ENCODE measurements at places on chromosomes 3 and 15. TPM values are rescaled to one million over a fixed set of nuclear protein-coding genes. Genes with fewer than 3 reads are reported as not detected.

RFC4 gene
- 11.1 TPM for polyA plus RNA-seq

HRG gene
- 22.8 TPM for polyA plus RNA-seq

CAMK1 gene
- 52.7 TPM for polyA plus RNA-seq

ZMYND10 gene
- polyA plus RNA-seq = 10.0 TPM

DNA sequence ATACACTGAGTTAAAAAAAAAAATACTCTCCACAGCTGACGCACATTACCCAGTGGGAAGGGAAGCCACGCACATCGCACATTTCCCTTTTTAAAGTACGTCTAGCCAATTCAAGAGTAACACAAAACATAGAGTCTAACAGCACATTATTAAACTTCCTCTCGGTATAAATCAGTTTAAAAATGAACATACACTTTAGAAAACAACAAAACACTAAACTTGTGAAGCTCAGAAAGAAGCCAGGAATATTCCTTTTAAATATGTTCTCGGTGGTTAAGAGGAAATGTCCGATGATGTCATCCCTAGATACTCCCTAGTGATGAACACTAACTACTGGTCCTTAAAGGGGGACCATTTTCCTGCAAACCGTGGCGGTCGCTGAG is 721 bp downstream of the MYEF2 start:
- H3K4me1 ChIP-seq = no peaks in the 10 kb centered on the region
- H3K4me3 ChIP-seq = peak overlapping the region; percentile 72
- H3K27me3 ChIP-seq = no peaks in the 10 kb centered on the region
- peak overlapping the region; percentile 1 for H3K27ac ChIP-seq
- no peaks in the 10 kb centered on the region for H3K36me3 ChIP-seq
- DNase-seq = no peak

- no peaks in the 10 kb centered on the region for H3K27me3 ChIP-seq
- no peak overlapping the region for H3K4me3 ChIP-seq
- no peak overlapping the region for H3K27ac ChIP-seq
- H3K36me3 ChIP-seq = no peaks in the 10 kb centered on the region
- no peak for DNase-seq
Measured at GRCh38 chr15:74194572-74195559, 7.7 kb downstream of the STRA6 start.

GRCh38 chr3:169454823-169455222 is 208.7 kb downstream of the MECOM start:
- H3K27ac ChIP-seq = no peak overlapping the region
- H3K4me3 ChIP-seq = no peak overlapping the region
- no peaks in the 10 kb centered on the region for H3K36me3 ChIP-seq
- no peak for DNase-seq

- no peaks in the 10 kb centered on the region for H3K27me3 ChIP-seq
- DNase-seq = no peak
- H3K36me3 ChIP-seq = no peaks in the 10 kb centered on the region
- H3K4me3 ChIP-seq = no peak overlapping the region
Measured at GRCh38 chr3:115885621-115886020, 262.3 kb downstream of the GAP43 start.

- no peak for DNase-seq
- no peaks in the 10 kb centered on the region for H3K36me3 ChIP-seq
- H3K4me1 ChIP-seq = no peaks in the 10 kb centered on the region
- H3K27ac ChIP-seq = no peak overlapping the region
- H3K4me3 ChIP-seq = no peak overlapping the region
Measured at GRCh38 chr3:36482256-36482655, 102.0 kb downstream of the STAC start.

DNA sequence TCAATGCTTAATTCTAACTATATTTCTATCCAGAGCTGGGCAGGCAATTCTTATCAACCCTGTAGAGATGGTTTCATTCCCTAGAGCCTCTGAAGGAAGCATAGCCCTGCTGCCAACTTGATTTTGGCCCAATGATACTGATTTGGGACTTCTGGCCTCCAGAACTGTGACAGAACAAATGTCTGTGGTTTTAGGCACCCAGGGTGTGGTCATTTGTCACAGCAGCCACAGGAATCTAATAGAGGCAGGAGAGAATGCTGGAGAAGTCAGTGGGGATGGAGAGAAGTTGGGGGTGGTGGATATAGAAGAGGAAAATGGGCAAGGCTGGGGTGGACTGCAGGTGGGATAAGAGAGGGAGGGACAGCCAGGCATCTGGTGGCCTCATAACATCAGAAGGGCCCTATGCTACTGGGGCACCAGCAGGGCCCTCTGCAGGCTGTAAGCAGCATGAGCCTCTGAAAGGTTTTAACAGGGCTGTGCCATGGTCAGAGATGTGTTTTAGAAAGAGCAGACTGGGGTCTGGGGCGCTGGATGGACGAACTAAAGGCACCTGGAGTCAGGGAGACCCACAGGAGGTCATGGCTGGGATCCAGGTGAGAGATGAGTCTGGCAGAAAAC is 19.8 kb downstream of the MRPS11 start:
- H3K36me3 ChIP-seq = no peaks in the 10 kb centered on the region
- DNase-seq = no peak
- H3K27me3 ChIP-seq = no peaks in the 10 kb centered on the region
- no peaks in the 10 kb centered on the region for H3K4me1 ChIP-seq
- H3K4me3 ChIP-seq = no peak overlapping the region

- H3K4me1 ChIP-seq = no peaks in the 10 kb centered on the region
- no peak overlapping the region for H3K27ac ChIP-seq
- no peaks in the 10 kb centered on the region for H3K36me3 ChIP-seq
- H3K4me3 ChIP-seq = no peak overlapping the region
- DNase-seq = no peak
- no peaks in the 10 kb centered on the region for H3K27me3 ChIP-seq
Measured at GRCh38 chr3:153373606-153374005, 211.6 kb downstream of the RAP2B start.

DNA sequence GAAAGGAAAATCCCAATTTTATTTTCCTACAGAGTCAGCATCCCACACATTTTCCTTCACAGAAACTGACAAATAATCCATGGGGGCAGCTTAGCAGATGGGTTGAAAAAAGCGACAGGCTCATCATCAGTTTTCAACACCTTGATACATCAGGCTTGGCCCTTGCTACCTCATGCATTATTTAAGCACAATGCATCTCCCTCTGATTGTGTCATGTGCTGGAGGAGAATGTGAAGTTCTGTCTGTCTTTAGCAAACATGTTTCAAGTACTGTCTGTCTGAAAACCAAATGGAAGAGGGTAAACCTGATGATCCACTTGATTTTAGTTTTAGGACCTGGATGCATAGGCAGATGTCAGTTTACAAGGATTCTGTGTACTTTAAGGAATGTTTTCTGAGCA is 128.6 kb upstream of the ADAMTS9 start:
- no peak for DNase-seq
- no peaks in the 10 kb centered on the region for H3K27me3 ChIP-seq
- H3K36me3 ChIP-seq = no peaks in the 10 kb centered on the region
- H3K4me1 ChIP-seq = peaks cover 7% of the 10 kb centered on the region
- H3K4me3 ChIP-seq = no peak overlapping the region

DNA sequence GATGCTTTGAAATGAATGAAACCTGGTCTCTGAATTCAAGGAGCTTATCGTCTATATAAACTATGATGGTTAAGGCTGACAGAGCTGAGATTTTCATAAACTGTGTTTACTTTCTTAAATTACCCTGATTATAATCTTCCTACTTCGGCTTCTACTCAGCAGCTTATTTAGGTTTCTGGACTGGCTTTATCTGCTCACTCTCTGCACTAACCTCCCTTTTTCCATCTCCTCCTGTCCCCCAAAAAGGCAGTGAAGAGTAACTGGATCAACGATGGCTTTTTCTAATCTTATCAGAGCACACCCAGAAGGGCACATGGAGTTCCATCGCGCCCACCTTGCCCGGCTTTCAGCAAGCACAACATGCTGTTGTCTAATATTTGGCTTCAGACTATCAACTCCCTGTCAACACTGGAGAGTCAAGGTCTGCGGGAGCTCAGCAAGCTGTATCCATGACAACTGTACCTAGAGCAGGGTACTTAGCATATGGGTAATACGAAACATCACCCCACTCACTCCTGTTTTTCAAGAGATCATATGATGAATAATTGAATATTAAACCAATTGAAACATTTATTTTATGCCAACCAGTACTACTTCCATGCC is 417.3 kb downstream of the GABRB3 start:
- H3K27me3 ChIP-seq = no peaks in the 10 kb centered on the region
- no peaks in the 10 kb centered on the region for H3K4me1 ChIP-seq
- no peaks in the 10 kb centered on the region for H3K36me3 ChIP-seq
- no peak for DNase-seq
